ENCODE measurements at places on chromosomes 5 and 9.
A peak's percentile ranks its signal among the peaks of the same experiment; 100 is the strongest.

- no peak for DNase-seq
These were observed 382.4 kb downstream of the CDK5RAP2 start for GRCh38 chr9:120197605-120198004.

DNA sequence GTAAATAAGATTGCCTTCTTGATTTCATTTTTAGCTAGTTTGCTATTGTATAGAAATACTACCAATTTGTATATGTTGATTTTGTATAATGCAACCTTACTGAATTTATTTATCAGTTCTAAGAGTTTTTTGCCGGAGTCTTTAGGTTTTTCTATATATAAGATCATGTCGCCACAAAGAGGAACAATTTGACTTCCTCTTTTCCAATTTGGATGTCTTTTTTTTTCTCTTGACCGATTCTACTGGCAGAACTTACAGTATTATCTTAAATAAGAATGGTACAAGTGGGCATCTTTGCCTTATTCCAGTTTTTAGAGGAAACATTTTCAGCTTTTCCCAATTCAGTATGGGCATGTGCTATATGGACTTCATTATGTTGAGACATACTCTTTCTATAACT is 624.7 kb upstream of the ACO1 start:
- DNase-seq, result no peak

GRCh38 chr5:855771-856530 is 5.2 kb upstream of the ZDHHC11 start:
- DNase-seq, result no peak

DNA sequence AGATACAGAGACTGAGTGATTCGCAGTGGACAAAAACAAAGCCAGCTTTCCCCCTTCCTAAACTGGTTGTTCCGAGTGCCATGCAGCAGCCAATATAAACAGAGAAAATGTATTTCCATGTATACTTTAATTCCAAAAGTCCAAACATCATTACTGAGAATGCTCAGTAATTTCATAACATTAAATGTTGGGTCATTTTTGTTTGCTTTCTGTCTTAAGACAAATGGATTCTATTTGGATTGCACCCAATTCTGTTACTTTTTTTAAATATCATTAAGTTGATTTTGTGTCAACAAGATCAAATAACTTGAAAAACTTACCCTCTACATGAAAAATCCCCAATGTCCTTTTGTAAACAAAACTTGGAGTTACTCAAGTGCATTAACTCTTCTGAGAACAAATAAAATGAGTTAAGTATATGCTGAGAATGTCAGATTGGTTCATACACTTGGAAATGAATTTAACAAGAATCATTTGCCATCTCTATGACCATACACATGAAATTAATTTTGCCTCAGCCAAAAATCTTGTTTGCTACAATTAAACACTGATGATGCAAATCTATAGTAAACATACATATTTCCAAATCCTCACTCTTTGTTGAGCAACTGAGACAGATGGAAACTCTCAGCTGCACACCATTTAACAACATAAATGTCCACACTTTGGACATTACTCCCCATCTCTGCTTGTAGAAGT is 19.4 kb downstream of the LURAP1L start:
- no peak for DNase-seq

- DNase-seq, result no peak
These were observed 18.1 kb upstream of the LPCAT1 start for GRCh38 chr5:1541702-1542400.

GRCh38 chr9:112158656-112159367 is 16.3 kb downstream of the SUSD1 start:
- DNase-seq, result no peak

- DNase-seq, result no peak
These were observed 33.1 kb upstream of the PRXL2C start for GRCh38 chr9:96688187-96688586.

GRCh38 chr9:2787065-2787464 is 56.8 kb downstream of the PUM3 start:
- no peak for DNase-seq

GRCh38 chr5:54739371-54739770 is 221.8 kb downstream of the SNX18 start:
- no peak for DNase-seq

GRCh38 chr9:91710158-91710557 is 239.9 kb downstream of the ROR2 start:
- DNase-seq, result no peak

GRCh38 chr9:38622288-38622674 is 1.9 kb upstream of the ANKRD18A start:
- no peak for DNase-seq

GRCh38 chr9:116432051-116432450 is 255.1 kb upstream of the TRIM32 start:
- DNase-seq, result no peak

GRCh38 chr5:170571875-170572852 is 68.3 kb downstream of the KCNIP1 start:
- DNase-seq, result peak; percentile 25

GRCh38 chr5:177005619-177006264 is 837 bp downstream of the UIMC1 start:
- DNase-seq, result no peak
